H1 (cell line): ENCODE measurements at places on chromosomes 7 and 10. TPM values are rescaled to one million over a fixed set of nuclear protein-coding genes. Genes with fewer than 3 reads are reported as not detected.

NUTM2E gene
- 0.02 TPM in 1 of 2 replicates, not detected in the other for polyA plus RNA-seq

BHLHA15 gene
- 1.1 and 2.2 TPM in 2 replicates for polyA plus RNA-seq

FBXO24 gene
- 0.57 and 0.83 TPM in 2 replicates for polyA plus RNA-seq

SAP25 gene
- 3.6 and 8.2 TPM in 2 replicates for polyA plus RNA-seq

APBB1IP gene
- polyA plus RNA-seq = 0.02 and 0.05 TPM in 2 replicates

CCDC146 gene
- 0.35 and 0.88 TPM in 2 replicates for polyA plus RNA-seq

CPN1 gene
- polyA plus RNA-seq = 0.20 and 0.61 TPM in 2 replicates

BMPR1A gene
- 19.0 and 34.4 TPM in 2 replicates for polyA plus RNA-seq

COL13A1 gene
- 2.6 and 3.7 TPM in 2 replicates for polyA plus RNA-seq

TEX36 gene
- polyA plus RNA-seq = not detected in 2 replicates

TRIM73 gene
- 0.64 and 0.73 TPM in 2 replicates for polyA plus RNA-seq

EBF3 gene
- polyA plus RNA-seq = 0.08 and 0.20 TPM in 2 replicates

CALHM3 gene
- polyA plus RNA-seq = 0.42 and 0.60 TPM in 2 replicates

CLEC2L gene
- 1.5 and 1.9 TPM in 2 replicates for polyA plus RNA-seq

TMEM196 gene
- 0.03 and 0.06 TPM in 2 replicates for polyA plus RNA-seq

ERVW-1 gene
- 0.06 and 0.08 TPM in 2 replicates for polyA plus RNA-seq

TSPAN12 gene
- 2.9 and 6.1 TPM in 2 replicates for polyA plus RNA-seq

FAM204A gene
- 4.9 and 5.8 TPM in 2 replicates for polyA plus RNA-seq

FAM24B gene
- polyA plus RNA-seq = 0.55 and 0.56 TPM in 2 replicates

TUBAL3 gene
- 0.05 and 0.17 TPM in 2 replicates for polyA plus RNA-seq

ATOH7 gene
- polyA plus RNA-seq = 1.0 and 1.1 TPM in 2 replicates

CAMK1D gene
- 3.5 and 3.6 TPM in 2 replicates for polyA plus RNA-seq

GIMAP1 gene
- not detected in 2 replicates for polyA plus RNA-seq

LRRD1 gene
- polyA plus RNA-seq = not detected in 2 replicates

TMEM243 gene
- polyA plus RNA-seq = 16.4 and 23.7 TPM in 2 replicates

STRA8 gene
- not detected in 2 replicates for polyA plus RNA-seq

ZNF777 gene
- 8.0 and 9.4 TPM in 2 replicates for polyA plus RNA-seq

OLAH gene
- polyA plus RNA-seq = not detected in 2 replicates

MNX1 gene
- polyA plus RNA-seq = not detected in 2 replicates

IL2RA gene
- polyA plus RNA-seq = not detected in 2 replicates

TUBB8 gene
- polyA plus RNA-seq = 1.4 and 3.0 TPM in 2 replicates

SDK1 gene
- 3.3 and 4.7 TPM in 2 replicates for polyA plus RNA-seq

VAX1 gene
- 0.09 TPM in 1 of 2 replicates, not detected in the other for polyA plus RNA-seq

ZNF853 gene
- polyA plus RNA-seq = 4.3 and 4.4 TPM in 2 replicates

MOGAT3 gene
- polyA plus RNA-seq = 0.21 and 0.58 TPM in 2 replicates

IFIT5 gene
- 0.55 and 0.94 TPM in 2 replicates for polyA plus RNA-seq

MYL7 gene
- 1.4 and 3.4 TPM in 2 replicates for polyA plus RNA-seq

TAS2R5 gene
- polyA plus RNA-seq = 3.9 and 6.2 TPM in 2 replicates

TMEM229A gene
- 0.31 and 0.33 TPM in 2 replicates for polyA plus RNA-seq

CAMK2B gene
- 0.05 and 0.14 TPM in 2 replicates for polyA plus RNA-seq

GTF2IRD1 gene
- 27.4 and 34.9 TPM in 2 replicates for polyA plus RNA-seq

STEAP1B gene
- 3.8 and 5.4 TPM in 2 replicates for polyA plus RNA-seq

AKR1D1 gene
- polyA plus RNA-seq = not detected in 2 replicates

PIK3CG gene
- polyA plus RNA-seq = not detected in 2 replicates

VWA2 gene
- 2.9 and 3.7 TPM in 2 replicates for polyA plus RNA-seq

ACTL6B gene
- polyA plus RNA-seq = 4.5 and 4.6 TPM in 2 replicates

GIMAP2 gene
- not detected in 2 replicates for polyA plus RNA-seq

FAM131B gene
- polyA plus RNA-seq = 23.1 and 28.8 TPM in 2 replicates

AKR1C4 gene
- polyA plus RNA-seq = not detected in 2 replicates

MRLN gene
- 0.21 TPM in 1 of 2 replicates, not detected in the other for polyA plus RNA-seq

OR2A12 gene
- polyA plus RNA-seq = not detected in 2 replicates
